Thyroid gland (tissue), 4 donors: ENCODE measurements at places on chromosomes 3 and 15.

DNA sequence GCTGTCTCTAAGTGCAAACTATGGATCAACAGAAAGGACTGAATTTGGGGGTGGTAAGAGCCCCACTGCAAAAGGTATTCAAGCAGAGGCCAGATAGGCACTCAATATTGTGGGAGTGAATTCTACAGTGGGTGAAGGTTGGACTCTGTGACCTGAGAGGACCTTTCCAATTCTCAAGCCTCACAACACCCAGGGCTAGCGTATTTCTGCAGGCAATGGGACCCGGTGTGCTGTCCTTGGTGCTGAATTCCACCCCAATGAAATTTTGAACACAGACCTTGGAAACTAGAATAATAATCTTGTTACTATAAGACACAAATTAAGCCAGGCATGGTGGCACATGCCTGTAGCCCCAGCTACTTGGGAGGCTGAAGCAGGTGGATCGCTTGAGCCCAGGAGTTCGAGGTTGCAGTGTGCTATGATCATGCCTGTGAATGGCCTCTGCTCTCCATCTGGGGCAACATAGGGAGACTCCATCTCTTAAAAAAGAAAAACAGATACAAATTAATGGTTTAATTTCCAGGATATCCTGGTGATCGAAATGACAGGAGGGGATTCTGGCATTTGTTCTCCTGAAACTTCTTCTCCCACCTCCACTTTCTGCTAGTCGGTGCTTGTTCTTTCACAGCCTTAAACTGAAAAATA, 135.4 kb downstream of the RAB11A start:
- no peak overlapping the region for H3K4me3 ChIP-seq
- no peaks in the 10 kb centered on the region for H3K27me3 ChIP-seq
- H3K36me3 ChIP-seq, result no peaks in the 10 kb centered on the region
- DNase-seq, result peak; percentile 31

DNA sequence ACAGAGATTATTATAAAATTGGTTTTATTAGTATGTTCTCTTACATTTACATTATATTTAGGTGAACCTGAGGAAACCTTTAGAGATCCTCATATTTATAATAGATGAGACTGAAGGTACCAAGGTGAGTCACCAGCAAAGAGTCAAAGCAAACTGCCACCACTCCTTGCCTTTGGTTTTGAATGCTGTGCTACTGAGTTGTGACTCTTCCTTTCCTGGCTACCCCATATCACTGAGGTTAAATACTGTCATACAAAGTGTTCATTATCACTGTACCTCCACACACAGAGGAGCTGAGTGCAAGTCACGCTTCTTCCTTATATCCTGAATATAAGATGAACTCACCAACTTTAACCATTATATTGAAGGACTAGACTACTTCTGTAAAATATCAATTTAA, 168.2 kb downstream of the CBLB start:
- no peaks in the 10 kb centered on the region for H3K4me1 ChIP-seq
- H3K27ac ChIP-seq, result no peak overlapping the region
- peaks cover 5% of the 10 kb centered on the region for H3K36me3 ChIP-seq
- no peaks in the 10 kb centered on the region for H3K27me3 ChIP-seq
- DNase-seq, result no peak

GRCh38 chr3:144045766-144046165, 74.1 kb downstream of the DIPK2A start:
- H3K27ac ChIP-seq, result no peak overlapping the region
- H3K36me3 ChIP-seq, result no peaks in the 10 kb centered on the region
- H3K4me3 ChIP-seq, result no peak overlapping the region
- no peaks in the 10 kb centered on the region for H3K4me1 ChIP-seq
- no peaks in the 10 kb centered on the region for H3K27me3 ChIP-seq

DNA sequence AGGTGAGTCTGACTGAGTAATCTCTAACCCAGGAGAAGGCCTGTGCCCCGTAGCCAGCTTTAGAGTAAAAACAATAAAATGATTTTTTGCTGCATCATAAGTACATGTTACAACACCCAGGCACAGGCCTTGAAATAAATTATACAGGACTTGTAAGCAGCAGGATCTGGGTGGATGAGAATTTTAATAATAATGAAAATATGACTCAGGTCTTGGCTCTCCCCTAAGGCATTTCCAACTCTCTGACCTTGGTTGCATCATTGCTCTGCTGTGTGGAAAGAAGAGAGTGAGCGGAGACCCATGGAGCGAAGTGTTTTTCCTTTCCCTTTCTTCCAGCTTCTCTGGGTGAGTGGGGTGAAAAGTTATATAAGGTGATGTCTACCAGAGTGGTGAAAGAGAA, 44.6 kb downstream of the EOMES start:
- H3K4me3 ChIP-seq, result no peak overlapping the region
- no peak for DNase-seq
- no peak overlapping the region for H3K27ac ChIP-seq

DNA sequence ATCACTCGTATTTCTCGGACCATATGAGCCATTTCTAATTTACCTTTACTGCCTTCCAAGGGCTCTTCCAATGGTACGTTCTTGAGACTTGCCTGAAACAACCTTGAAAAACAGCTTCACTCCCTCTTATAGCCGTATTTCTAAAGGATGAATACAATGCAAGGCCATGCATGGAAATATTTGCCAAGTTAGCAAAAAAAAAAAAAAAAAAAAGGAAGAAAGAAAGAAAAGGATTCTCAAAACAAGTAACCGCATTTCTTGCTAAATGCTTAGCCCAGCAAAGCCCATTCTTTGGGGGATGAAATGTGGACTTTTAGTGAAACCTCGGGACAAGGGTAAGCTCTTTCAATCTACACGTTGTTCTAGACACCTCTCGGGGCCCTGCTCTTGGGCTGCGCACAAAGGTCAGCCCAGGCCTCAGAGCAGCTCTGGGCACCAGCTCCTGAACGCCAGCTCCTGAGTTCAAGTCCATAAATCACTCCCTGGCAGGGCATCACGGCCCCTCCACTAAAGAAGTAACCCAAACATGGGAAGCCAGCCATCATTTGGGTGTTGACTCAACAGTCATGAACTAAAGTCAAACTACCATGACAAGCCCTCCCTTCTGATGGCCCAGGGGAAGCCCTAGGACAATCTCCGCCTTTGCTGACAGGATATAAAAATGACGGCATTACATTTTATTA, 132.7 kb downstream of the ADAMTS17 start:
- no peaks in the 10 kb centered on the region for H3K27me3 ChIP-seq
- DNase-seq, result no peak
- no peak overlapping the region for H3K27ac ChIP-seq
- no peaks in the 10 kb centered on the region for H3K4me1 ChIP-seq

DNA sequence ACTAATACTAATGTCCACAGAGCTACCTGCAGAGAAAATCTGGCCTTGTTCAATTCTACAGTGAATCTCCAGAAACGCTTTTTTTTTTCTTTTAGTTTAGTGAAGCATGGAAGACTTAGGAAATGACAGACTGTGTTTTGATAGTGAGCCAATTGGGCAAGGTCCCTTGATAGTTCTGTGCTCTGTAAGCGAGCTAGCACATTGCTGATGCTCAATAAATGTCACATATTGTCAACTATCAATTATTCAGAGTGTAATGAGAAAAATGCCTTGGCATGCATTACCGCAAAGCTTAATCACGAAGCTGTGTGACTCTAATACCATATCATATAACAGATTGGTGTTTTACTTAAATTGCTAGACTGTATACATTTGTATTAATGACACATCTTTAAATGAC, 5.2 kb upstream of the C3orf85 start:
- no peaks in the 10 kb centered on the region for H3K27me3 ChIP-seq
- H3K4me1 ChIP-seq, result no peaks in the 10 kb centered on the region
- H3K4me3 ChIP-seq, result no peak overlapping the region
- H3K36me3 ChIP-seq, result no peaks in the 10 kb centered on the region
- no peak overlapping the region for H3K27ac ChIP-seq

- no peaks in the 10 kb centered on the region for H3K4me1 ChIP-seq
- H3K27ac ChIP-seq, result no peak overlapping the region
- no peak overlapping the region for H3K4me3 ChIP-seq
- no peaks in the 10 kb centered on the region for H3K36me3 ChIP-seq
These were observed 31.3 kb upstream of the ATP8B4 start for GRCh38 chr15:50150349-50150748.

- H3K4me1 ChIP-seq, result no peaks in the 10 kb centered on the region
- no peaks in the 10 kb centered on the region for H3K27me3 ChIP-seq
- no peak overlapping the region for H3K4me3 ChIP-seq
- no peak for DNase-seq
These were observed 283.1 kb upstream of the NR2F2 start for GRCh38 chr15:96047255-96047931.
